ENCODE measurements at places on chromosomes 2 and 18.

GRCh38 chr2:97911206-97911921, 84.4 kb downstream of the TMEM131 start:
- no peak for DNase-seq

GRCh38 chr2:233049194-233049761, 10.9 kb upstream of the INPP5D start:
- DNase-seq: no peak

GRCh38 chr2:112161431-112162145, 23.4 kb downstream of the FBLN7 start:
- DNase-seq: peak; percentile 68

GRCh38 chr2:200637901-200638300, 52.1 kb downstream of the AOX1 start:
- no peak for DNase-seq

DNA sequence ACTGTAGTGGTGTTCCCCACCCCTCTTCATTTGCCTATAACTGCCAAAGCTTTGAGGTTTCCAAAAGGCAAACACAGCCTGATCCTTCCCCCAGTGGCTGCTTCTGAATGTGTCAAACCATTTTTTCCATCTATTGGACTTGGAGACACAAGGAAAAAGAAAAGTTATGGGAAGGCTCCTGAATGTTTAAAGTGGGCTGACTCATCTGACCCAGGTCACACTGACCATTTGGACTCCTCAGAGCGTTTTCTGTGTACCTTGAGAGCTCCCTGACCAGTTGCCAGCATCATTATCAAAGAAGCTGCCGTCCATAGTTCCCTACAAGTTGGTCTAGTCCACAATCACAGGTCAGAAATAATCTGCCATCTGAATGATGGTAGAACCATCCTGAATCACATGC, 123.4 kb upstream of the COL3A1 start:
- no peak for DNase-seq

GRCh38 chr2:44230378-44230777, 44.9 kb upstream of the SLC3A1 start:
- DNase-seq: no peak

DNA sequence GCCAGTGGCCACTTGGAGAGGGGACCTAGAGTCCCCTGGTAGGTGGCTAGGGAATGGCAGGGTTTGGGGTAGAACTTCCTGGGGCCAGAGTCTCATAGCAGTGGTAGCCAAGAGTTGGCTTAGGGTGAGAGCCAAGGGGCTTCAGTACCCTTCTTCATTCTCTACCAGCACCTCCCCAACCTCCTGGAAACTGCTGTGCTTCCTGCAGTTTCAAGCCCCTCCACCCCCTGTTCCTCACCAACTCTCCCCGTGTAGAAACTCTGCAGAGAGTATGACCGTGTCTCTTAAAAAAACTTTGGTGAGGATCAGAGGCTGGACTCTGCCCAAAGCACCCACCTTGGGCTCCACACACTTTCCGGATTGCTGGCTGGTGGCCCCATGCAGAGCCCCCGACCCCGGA, 159.6 kb downstream of the MSH2 start:
- no peak for DNase-seq

- no peak for DNase-seq
Observed at GRCh38 chr2:139078376-139078775, 298.2 kb upstream of the NXPH2 start.

GRCh38 chr2:153235516-153235915, 243.0 kb downstream of the RPRM start:
- DNase-seq: no peak

GRCh38 chr2:181948227-181948626, 37.4 kb upstream of the PPP1R1C start:
- no peak for DNase-seq

GRCh38 chr18:67599277-67599676, 82.8 kb upstream of the DSEL start:
- DNase-seq: no peak

GRCh38 chr2:85303780-85304531, 23.8 kb downstream of the TGOLN2 start:
- no peak for DNase-seq

GRCh38 chr18:70197026-70197425, 8.5 kb downstream of the RTTN start:
- no peak for DNase-seq

DNA sequence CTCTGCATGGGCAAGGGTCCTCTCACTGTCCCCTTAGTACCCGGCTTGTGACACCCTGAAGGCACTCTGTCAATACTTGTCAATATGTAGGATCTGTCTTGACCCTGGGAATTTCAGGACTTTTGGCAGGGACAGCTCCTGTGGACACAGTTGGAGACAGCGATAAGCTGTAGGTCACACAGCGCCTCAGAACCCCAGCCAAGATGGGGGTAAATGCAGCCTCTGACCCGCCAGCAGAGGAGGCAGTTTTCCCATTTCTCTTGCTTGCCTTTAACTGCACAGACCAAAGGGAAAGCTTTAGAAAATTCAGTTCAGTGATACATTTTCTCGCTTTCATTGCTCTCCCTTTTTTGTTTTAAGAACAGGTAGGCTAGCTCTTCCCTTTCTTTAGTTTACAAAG, 54.8 kb upstream of the KLHL29 start:
- DNase-seq: peak; percentile 3

DNA sequence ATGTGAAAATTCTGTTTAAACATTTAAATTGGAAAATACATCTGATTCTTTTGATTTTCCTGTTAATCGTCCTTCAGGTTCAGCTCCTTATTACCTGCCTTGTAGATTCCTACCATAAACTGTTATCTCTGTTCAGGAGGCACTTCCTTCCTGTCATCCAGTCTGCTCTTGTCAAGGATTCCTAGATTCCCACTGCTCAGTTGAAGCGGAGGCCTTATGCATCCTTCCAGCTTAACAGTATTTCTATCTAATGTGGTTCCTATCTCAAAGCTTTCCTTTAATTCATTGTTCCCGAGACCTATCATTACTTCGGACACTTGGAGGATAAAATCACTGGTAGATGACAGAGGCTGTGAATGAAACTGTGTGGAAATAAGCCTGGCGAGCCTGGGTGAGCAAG, 12.0 kb downstream of the SPAG16 start:
- no peak for DNase-seq

DNA sequence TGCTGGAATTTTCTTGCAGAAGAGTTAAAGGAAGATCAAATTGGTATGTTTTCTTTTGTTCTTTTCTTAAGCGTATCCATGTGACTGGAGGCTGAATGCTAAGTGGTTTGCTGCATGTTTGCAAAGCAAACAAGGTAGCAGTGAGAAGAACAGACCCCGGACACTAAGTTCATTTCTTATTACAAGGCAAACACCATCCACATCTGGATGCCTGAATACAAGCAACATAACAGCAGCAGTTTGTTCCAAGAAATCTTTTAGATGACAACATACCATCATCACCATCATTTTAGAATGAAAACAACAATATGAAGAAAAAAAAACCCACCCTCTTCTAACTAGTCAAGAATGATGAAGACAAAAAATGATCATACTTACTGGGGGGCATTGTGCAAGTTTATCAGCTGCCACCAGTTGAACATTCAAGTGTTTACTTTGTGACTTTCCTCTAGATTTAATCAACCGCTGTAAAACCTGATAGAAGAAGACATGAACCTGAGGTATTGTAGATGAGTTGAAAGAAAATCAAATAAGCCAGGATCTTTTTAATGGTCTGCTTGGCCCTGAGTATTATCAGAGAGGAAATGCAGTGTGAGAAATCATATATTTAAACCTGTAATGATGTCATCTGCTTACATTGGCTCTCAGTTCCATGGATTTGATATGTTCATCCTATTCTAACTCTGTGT, 25.0 kb upstream of the ARL5A start:
- DNase-seq: no peak

DNA sequence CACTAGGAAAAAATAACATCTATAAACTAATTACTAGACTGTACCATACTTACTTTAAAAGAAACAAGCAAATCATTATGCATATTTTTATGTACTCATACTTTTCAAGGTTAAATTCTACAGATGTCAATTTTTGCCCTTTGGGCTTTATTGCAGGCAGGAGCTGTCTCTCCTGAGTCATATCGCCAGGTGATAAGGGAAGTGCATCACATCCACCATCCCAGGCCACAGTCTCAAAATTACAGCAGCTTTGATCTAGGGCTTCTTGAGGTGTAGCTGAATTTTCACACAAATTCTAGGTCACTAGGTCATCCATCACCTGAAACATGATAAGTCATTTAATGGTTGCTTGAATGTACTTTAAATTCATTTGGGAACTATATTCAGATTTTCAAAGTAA, 38.4 kb upstream of the FRZB start:
- no peak for DNase-seq

GRCh38 chr2:41020358-41020757, 568.5 kb upstream of the SLC8A1 start:
- DNase-seq: peak; percentile 80

DNA sequence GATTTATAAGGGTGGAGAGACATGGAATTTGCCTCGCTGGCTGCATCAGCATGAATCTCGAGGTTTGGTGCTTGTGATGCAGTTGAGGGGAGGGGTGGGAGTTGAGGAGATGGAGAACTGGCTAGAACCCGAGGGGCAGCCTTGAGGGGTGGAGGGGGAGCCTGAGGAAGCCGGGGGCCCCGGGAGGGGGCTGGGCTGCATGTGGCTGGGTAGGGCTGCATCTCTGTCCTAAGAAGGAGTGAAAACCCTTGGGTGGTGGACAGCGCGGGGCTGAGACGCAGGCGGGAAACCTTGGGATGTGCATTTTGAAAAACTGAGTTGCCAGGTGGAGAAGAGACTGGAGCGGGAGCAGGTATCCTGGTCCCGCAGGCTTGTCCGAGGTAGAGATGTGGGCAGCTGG, 64.2 kb downstream of the SNTG2 start:
- no peak for DNase-seq

- DNase-seq: no peak
Observed at GRCh38 chr2:154713675-154714074, 15.2 kb downstream of the KCNJ3 start.

- no peak for DNase-seq
Observed at GRCh38 chr2:11006191-11006590, 94.5 kb downstream of the KCNF1 start.

DNA sequence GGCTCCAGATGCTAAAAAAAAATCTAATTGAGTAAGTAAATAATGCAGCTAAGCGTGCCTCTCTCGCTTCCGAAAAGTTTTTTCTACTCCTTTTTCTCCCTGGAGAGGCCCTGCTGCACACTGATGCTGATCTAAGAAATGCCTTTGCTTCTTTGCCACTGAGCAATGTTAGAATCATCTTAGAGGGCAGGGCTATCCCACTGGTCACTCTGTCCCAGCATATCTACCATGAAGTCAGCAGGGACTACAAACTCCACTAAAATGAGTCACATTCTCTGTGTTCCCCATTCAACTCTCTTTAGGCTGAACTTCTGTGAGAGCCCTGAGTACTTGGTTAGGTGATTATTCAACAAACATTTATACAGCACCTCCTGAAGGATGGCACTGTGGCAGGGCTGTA, 127.6 kb upstream of the LYPD1 start:
- no peak for DNase-seq

DNA sequence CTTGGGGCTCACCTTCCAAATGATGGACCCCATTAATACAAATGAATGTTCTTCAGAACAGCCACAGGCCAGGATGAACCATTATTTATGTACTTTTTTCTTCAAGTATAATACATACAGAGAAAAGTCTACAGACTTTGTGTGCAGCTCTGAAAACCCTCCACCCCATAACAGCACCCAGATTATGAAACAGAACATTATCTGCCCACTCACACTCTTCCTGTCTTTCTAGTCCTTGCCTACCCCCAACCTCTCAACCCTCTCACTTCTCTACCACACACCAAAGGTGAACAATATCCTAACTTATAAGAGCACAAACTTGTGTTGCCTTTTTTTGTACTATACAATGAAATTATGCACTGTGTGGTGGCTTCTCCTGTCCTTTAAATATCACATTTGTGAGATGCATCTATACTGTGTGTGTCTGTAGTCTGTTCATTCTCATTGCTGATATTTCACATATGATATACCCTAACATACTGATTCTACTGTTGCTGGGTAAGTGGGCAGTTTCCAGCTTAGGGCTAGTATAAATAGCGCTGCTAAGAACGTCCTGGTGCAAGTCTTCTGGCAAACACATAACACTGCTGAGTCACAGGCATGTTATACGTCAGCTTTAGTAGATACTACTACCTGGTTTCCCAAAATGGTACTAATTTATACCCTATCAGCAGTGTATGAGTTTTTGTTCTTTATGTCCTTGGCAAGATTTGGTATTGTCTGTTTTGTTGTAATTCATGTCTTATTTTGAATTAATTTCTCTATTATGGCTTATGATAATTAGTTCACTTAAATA, 1.0 kb upstream of the NPHP1 start:
- DNase-seq: no peak

GRCh38 chr2:136527560-136527959, 237.8 kb upstream of the THSD7B start:
- no peak for DNase-seq

- DNase-seq: peak; percentile 69
Observed at GRCh38 chr2:218229239-218229638, 12.2 kb downstream of the ARPC2 start.

- DNase-seq: peak; percentile 98
Observed at GRCh38 chr2:109613922-109614714, at the start of the genes SEPTIN10 and SOWAHC. TSS of gene SEPTIN10 (minus strand) at chr2:109613966. CDS start at chr2:109613827, 139 bp downstream. TSS of gene SOWAHC (plus strand) at chr2:109614364. CDS start at chr2:109614490, 126 bp downstream.

DNA sequence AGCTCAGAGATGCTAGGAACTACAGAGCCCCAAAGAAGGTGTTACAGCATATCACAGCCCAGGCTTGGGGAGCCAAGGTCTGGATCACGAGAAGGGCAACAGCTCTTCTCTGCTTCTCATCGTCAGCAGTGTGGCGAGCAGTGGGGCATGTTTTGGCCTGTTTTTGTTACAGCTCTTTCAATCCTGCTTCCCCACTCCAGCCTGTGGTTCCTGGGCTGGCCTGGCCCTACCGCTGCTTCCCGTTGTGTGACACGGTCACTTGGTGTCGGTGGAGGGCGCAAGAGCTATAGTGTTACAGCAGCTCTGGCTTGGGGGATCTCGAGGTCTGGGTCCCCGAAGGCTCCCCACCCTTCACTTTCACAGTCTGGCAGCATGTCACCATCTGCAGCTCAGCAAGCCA, 870.2 kb downstream of the CBLN2 start:
- no peak for DNase-seq

DNA sequence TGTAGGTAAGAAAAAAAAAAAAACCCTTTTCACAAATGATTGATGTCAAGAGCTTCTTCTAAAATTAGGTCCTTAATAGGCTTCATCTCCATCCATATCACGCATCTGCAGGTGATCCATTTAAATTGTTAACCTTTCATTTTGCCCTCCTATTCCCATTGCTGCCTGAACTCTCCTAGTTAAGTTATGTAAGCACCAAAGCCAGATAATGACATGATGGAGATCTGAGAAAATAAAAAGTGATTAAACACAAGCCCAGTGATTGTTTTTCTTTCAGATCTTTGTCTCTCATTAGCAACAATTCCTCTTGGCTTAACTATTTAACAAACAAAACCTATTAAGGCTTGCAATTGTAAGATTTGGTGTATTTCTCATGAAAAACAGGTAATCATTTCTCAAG, 20.0 kb downstream of the LANCL1 start:
- no peak for DNase-seq
